ENCODE measurements at places on chromosomes 16 and 17.

DNA sequence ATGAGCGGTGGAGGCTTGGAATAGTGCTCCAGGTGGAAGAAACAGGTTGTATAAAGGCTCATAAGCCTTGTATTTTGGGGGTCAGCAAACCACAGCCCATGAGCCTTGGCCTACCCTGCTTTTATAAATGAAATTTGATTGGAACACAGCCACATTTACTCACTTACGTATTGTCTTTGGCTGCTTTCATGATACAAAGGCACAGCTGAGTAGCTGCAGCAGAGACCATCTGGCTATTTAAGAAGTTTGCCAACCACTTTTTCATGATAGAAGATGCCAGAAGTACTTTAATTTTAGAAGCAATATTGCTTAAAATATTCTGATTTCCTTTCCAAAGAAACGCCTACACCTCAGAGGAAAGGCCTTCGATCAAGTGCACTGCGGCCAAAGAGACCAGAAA lies 73.8 kb downstream of the C17orf58 start:
- DNase-seq: no peak

GRCh38 chr17:31405890-31406371 lies 14.5 kb downstream of the RAB11FIP4 start:
- no peak for DNase-seq

- no peak for DNase-seq
Observed at GRCh38 chr17:40354221-40355122, 10.1 kb downstream of the GJD3 start.

- no peak for DNase-seq
Observed at GRCh38 chr17:82218349-82219075, 5.9 kb upstream of the CCDC57 start.

DNA sequence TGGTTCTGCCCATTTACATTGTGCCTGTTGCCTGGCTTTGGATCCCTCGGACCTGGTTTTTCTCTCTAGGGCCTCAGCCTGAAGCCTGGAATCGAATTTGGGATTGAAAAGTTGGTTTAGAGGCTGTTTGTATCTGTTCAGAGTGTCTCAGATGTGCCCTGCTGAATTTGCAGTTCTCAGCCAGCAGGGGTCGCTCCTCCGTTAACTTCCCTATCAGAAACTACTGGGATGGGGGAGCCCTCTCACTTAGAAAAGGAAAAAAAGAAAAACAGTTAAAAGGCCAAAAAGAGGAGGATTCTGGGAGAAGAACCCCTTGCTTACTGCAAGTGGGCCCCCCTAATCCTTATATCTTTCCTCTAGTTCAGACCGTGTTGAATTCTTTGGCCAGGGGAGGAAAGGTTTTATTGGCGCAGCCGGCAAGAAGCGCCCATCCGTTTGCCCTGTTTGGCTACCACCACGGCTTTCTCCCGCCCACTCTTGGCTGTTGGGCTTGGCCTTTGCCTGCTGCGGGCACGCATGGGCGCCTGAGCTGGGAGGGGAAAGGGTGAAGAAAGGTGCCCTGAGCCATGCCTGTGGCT lies 8.7 kb downstream of the FZD2 start:
- DNase-seq: no peak

Measured in activated CD8-positive, alpha-beta memory T cell treated with anti-CD3 and anti-CD28 coated beads for 24 hours (primary cell).